Stimulated activated CD4-positive, alpha-beta T cell treated with anti-CD3 and anti-CD28 coated beads, Interleukin-4, amount 100 ng/mL, for 48 hours (primary cell): ENCODE measurements at places on chromosomes 2 and 18.

DNA sequence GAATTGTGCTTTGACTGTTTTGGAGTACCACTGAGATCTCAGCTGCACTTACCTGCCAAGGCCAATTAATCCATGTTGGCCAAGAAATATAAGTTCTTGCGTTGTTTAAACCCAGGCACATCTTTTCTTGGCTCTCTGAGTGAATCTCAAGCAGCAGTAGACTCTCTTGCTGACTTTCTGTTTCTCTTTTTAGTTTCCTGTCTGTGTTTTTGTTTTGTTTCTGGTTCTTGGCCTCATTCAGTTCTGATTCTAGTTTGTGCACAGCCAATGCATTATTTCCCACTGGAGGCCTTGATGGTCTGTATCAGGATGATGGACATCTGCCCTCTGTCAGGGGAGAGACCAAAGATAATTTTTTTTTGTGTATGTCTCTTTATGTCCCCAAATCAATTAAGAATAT is 379.4 kb downstream of the CDH2 start:
- no peak for DNase-seq

DNA sequence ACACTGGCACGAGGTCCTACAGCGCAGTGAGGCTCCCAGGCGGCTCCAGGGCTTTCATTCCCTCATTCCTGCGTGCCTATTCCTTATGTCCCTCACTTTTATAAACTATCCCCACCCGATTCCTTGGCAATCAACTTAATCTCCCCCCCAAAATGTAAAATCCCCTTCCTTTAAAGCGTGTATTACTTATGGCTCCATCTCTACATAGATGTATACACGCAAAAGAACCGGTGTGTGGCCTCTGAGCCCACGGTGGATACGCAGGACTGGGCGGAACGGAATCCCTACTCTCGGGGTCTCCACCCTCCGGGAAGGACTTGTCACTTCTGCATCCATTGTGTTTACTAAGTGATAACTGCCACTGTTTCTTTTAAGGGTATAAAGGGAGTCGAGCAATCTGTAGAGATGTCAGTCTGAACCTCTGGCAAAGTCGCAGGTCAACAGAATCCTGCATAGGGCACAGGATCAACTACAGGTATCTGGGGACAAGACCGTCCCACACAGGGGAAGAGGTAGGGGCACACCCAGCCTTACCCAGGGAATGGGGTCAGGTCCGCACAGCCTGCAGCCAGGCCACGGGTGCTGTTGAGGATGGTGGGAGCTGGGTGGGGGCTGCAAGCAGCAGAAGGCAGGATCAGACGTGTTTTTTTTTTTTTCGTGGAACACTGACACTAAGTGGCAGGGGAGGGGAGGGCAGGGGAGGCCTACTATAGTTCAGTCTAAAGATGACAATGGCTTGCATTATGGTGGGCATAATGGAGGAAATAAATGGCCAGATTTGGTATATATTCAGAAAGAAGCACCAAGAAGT is 42.1 kb downstream of the HDLBP start:
- no peak for DNase-seq

GRCh38 chr2:3636586-3637310 is 21.3 kb upstream of the ALLC start:
- no peak for DNase-seq

GRCh38 chr2:6965071-6965795 is 48.0 kb downstream of the RNF144A start:
- DNase-seq, result no peak

GRCh38 chr18:22914633-22915032 is 18.5 kb upstream of the RBBP8 start:
- no peak for DNase-seq

GRCh38 chr2:199662255-199662654 is 188.7 kb downstream of the FTCDNL1 start:
- no peak for DNase-seq

DNA sequence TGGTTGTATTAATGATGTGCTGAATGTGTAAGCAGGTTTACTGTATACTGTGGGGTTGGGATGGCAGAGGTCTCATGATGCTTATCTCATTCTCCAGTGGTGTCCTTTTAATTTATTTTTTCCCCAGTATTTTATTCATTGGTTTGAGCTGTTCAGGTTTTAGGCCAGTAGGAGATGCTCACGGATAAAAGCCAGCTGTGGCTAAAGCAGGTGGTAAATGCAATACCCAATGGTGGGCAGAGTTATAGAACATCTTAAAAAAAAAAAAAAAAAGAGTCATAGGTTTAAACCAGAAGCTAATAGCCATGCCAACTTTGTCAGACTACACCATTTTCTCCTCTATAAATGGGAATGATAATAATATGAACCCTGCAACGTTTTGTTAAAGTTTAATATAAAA is 57.8 kb upstream of the NEUROD1 start:
- no peak for DNase-seq

DNA sequence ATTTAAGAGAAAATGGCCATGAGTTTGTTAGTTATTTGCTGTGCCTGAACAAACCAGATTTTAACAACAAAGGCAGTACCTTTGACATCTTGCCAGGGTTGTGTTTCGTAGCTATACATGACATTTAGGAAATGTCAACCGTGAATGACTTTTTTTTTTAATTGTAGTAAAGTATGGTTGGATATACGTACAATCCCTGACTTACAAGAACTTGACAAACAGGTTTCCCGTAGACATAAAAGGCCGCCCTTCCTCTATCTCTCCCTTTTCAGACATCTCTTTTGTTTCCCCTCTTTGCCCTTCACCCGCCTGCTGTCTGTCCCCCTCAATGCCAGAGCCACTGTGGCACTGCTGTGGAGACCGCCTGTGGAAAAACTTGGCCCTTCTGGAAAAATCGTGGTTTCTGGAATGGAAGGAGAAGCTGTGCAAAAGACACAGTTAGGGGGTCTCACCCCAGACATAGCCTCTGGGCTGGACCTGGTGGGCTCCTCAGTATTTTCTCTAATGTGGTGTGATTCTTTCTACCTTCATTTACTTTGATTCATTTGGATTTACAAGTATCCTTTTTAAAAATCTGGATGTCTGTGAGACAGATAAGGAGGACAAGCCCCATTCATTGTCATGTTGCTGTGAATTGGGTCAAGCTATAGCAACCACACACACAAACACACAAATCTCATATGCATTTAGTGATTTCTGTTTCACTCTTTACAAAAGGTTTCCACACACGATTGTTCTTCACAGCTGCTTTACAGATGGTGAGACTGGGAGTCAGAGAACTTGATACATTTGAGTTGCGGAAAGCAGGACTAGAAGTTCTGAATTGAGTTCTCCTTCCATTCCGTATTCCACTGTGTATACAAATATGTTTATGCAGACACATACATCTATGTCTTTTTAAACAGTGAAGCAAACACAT is 48.6 kb downstream of the SPATS2L start:
- no peak for DNase-seq

DNA sequence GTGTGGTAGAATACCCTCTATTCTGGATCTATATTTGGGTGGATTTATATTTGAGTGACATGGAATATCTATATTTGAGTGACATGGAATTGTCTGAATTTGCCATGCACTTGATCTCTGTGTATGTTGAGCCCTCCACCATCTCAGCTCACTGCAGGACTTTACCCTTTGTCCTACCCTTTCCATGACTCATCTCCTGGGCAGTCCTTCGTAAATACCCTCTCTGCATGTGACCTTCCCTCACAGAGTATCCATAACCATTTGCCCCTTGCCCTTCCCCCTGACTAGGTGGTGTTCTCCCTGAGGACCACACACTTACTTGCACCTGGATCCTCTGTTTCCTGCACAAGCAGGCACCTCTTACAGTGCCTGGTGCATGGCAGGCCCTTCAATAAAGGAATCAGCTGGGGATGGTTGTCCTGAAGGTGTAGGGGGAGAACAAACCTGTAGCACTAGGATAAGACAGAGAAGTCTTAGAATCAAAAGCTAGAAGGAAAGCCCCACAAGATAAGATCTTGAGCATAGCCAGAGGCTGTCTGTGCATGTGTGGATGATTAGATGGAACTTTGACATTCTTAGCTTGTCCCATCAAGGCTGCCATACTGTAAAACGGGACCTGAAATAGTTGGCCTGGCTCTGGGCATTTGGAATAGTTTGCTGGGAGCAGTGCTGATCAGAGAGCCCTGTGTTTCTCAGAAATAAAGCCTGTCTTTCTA is 230.4 kb downstream of the FHOD3 start:
- DNase-seq, result no peak

GRCh38 chr2:72934683-72935610 is 17.6 kb downstream of the EMX1 start:
- DNase-seq, result no peak

DNA sequence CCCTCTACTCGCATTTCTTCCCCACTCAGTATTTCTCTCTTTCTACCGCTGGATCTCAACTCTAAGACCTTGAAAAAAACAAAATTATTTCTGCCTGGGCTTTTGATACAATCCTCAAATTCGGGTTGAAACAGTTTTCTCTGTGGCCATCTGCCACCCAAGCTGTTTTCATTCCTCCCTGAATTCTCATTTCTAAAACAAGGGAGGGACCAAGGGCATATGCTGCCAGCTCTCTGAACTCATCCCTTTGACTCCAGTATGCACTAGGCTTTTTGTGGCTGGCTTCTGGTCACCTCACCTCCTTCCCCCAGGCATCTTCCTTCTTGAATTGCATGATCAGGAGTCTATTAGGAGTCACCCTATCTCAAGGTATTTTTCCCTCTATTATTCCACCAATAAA is 49.5 kb downstream of the CCDC148 start:
- DNase-seq, result no peak

DNA sequence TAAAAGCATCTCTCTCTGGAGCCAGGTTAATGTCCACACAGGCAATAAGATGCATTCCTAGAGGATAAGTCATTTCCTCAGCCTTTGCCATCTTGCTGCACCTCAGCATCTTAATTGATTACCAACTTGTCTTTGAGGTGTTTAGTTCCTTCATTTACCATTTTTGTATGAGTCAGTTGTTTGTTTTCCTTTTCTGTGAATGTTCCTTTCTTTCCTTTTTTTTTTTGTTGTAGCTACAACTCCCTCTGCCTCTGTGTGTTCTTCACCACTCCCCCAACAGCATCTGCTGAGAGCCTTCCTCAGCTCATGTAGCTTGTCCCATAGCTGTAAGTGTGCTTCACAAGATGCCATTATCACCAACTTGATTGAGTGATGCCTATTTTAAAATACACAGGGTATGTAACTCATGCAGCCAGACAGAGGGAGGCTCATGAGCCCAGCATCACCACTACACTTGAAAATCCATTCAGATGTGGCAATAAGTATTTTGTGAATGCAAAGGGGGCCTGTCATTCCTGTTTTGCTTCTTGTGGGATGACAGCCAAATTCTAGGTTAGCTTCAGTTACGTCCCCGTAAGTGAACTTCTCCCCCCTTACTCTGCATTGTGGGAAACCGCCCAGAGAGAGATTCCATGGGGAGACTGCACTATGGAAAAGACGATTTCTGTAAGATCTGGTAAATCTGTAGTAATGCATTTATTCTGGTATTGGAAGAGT is 315.9 kb upstream of the ZEB2 start:
- DNase-seq, result no peak

GRCh38 chr2:141534666-141535362 is 596.0 kb downstream of the LRP1B start:
- DNase-seq, result no peak

GRCh38 chr2:11203480-11203879 is 48.2 kb downstream of the SLC66A3 start:
- no peak for DNase-seq

GRCh38 chr2:236343400-236344161 is 79.4 kb upstream of the ASB18 start:
- DNase-seq, result no peak

GRCh38 chr2:229344151-229344551 is 73.1 kb upstream of the PID1 start:
- no peak for DNase-seq

GRCh38 chr2:173866874-173867618 is 98.1 kb downstream of the SP3 start:
- no peak for DNase-seq

- no peak for DNase-seq
Observed at GRCh38 chr2:28352610-28353195, 40.0 kb upstream of the FOSL2 start.

DNA sequence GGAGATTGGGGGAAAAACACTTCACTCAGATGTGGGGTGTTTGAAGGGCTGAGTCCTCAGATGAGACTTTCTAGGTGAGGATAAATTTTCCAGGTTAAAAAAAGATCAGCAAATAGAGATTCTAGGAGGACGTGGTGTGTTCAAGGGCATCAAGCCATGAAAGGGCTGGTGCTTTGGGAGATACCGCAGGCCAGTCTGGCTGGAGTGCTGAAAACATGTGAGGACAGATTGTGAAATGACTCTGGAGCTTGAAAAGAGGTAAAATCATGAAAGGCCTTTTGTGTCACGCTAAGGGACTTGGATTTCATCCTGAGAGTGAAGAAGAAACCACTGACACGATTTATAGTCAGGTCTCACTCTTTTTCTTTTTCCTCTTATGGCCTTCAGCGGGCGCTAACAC is 320.5 kb downstream of the DPP10 start:
- DNase-seq, result no peak

DNA sequence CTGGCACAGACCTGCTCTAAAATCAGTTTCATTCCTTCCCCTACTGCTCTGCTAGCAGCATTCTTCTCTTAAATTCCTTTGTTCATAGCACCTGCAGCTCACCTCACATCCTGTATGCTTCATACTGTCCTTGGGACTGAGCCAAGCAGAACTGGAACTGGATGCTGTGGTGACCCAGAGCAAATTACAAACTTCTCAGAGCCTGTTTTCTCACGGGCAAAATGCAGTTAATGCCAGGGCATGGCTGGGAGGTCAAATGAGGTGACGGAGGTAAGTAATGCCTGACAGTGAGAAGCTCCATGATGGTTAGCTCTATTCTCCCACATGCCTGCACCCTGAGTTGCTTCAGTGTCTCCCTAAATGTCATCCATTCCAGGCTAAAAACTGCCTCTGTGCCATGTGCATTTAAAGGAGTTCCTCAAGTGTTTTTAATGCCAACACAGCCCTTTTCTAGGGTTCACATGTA is 29.7 kb downstream of the C2orf42 start:
- DNase-seq, result no peak
